Activated gamma-delta T cell treated with Interleukin-2 at 50 U/mL for 16 hours (primary cell): ENCODE measurements at places on chromosomes 3 and 15.

DNA sequence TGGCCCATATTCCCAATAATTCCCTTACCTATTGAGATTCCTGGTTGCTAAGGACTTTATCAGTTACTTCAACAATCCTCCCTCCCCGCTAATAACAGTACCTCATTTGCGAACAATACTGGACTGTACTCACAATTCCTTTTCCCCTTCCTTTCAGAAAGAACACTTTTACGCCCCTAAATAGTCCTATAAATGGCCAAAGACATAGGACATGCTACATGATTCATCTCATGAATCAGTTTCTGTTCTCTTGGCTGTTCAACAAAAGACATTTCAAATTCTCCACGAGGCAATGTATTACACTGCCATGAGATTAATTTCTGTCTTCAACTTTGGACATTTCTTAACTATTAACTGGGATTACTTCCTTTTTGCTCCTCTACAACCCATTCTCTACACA, 264.4 kb downstream of the TIGIT start:
- no peak for DNase-seq

DNA sequence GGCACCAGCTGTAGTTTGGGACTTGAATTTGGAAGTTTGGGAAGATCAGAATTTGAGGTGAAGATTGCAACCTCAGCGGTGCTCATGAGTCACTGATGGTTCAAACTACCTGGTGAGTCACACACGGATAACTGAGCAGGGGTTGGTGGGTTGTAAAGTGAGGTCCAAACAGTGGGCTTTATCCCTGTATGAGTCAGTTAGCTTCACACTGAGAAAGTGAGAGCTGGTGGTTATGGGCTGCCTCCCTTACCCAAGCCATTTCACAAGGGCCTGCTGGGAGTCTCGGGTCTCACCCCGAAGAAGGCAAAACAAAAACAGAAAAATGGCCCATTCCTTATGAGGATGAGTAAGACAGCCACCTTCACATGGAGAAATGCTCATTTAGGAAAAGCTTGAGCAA, 77.0 kb downstream of the ITGA11 start:
- no peak for DNase-seq

GRCh38 chr3:73592154-73593144, 32.3 kb downstream of the PDZRN3 start:
- no peak for DNase-seq

DNA sequence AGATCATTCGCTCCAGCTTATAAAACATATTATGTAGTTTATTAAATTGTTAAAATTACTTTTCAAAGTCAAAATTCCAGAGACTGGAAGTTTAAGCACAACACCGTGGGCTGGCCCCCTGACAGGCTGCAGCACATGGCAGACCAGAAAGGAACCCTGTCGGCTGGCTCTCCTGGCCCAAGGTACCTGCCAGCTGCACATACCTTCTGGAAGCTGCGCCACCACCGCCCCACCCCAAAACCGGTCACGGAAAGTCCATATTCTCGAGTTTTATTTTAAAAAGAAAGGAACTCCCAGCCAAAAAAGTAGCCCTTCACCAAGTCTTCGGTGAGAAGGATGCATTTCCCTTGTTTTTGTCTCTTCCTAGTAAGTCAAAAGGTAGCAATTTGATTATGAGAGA, 94.6 kb downstream of the FOXP1 start:
- DNase-seq = no peak

DNA sequence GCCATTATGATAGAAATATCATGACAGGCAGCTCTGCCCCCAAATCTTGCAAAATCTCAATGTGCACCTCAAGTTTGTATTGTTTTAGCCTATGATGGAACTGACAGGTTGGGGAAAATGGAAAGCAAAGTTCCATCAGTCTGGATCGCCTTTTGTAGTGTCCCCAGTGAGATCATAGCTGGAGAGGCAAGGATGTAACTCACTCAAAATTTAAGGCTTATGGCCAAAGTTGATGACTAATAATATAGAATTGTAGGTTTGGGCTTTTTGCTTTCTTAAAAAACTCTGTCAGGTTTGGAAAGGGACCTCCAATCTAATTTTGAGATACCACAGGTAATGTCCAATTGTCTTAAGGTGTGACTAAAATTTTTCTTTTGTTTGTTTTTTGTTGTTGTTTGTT, 1.4 kb upstream of the ACP3 start:
- no peak for DNase-seq

DNA sequence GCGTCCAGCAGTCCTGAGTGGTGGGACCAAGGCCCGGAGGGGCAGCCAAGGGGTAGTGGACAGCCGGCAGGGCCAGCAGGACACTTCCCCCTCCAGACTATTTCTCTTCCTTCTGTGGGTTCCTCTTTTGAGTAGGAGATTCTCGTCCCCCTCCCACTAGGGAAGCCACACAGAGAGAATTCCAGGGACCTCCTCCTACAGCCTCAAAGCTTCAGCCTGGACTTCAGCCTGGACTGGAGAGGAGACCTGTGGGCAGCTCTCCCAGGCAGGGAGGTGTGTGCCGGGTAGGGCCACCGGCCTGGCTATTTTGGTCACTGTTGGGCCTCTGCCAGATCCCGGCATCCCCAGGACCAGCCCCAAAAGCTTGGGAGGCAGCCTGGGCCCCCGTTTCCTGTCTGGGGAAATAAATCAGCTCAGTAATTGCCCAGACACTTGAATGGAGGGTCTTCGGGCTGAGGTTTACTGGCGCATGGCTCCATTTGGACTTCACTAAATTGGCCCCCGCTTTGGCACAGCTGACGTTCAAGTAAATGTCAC, 1.3 kb downstream of the SLC6A6 start:
- DNase-seq = no peak

GRCh38 chr3:64242435-64242834, 17.2 kb upstream of the PRICKLE2 start:
- DNase-seq = no peak

- DNase-seq = no peak
Observed at GRCh38 chr3:141875893-141876380, 506 bp upstream of the ATP1B3 start.

DNA sequence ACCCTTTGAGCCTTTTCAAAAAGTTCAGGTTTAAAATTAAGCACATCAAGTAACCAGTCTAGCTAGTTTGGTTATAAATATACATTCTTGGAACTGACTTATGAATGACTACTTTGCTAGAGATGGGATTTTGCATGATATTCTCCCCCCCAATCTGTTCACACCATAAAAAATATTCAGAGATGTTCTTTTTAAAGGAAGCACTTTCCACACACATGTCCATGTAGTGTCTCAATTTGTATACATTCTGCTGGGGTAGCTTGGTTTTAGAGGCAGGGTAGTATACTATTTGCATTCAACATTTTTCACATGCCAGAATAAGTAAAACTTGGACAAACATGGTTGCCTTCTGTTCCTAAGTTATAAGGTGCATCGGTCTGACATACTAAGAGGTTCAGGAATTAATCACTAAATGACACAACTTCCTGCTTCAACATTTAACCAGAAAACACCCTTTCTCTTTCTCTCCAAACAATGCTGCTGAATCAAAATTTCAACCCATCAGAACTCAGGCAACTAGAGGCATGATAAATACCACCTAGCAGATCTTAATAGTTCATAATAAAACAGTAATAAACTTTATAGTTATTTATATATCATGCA, 57.0 kb downstream of the SUMF1 start:
- no peak for DNase-seq

GRCh38 chr3:158108445-158108985, 1.4 kb upstream of the RSRC1 start:
- DNase-seq = no peak

- DNase-seq = no peak
Observed at GRCh38 chr15:51262463-51262862, 75.9 kb downstream of the CYP19A1 start.
